Mesothelial cell of epicardium (in vitro differentiated cells): ENCODE measurements at places on chromosomes 2 and 18.

GRCh38 chr2:158953926-158954763, 14.3 kb upstream of the TANC1 start:
- DNase-seq: peak; percentile 83

DNA sequence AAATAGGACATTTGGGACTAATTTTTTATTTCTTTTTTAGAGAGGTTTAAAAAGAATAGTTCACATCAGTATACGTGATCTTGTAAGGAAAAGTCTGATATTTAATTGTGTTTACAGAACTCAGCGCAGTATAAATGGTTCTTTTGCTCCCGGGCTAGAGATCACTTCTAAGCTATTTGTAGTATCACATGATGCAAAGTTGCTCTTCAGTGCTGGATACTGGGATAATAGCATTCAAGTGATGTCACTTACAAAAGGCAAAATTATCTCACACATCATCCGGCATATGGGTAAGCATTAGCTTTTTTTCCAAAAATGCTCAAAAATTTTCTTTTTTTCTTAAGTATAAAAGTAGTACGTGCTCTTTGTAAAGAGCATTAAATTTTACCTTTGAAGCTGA, 37.4 kb upstream of the CYP20A1 start:
- DNase-seq: no peak

DNA sequence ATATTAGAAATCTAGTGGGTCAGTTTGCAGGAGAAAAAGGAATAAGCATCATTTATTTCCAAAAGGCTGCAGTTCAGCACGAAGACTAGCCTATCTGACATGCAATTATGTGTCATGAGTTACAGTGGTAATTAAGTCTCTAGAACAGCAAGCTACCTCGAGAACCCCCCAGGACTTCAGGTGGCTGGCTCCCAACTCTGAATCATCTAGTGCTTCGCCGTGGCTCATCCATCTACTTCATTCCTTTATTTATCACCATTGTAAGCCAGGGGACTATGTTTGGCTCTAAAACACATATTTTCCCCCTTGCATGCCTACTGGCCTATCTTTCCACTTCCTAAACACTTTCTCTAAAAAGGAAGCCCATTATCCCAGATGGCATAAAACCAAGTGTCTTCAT, 121.6 kb downstream of the TXNL1 start:
- DNase-seq: no peak

GRCh38 chr2:231341100-231341499, 54.4 kb upstream of the B3GNT7 start:
- DNase-seq: no peak

- DNase-seq: no peak
Observed at GRCh38 chr2:100422320-100423055, 5.0 kb upstream of the CHST10 start.

GRCh38 chr18:9756933-9757470, 48.9 kb downstream of the RAB31 start:
- no peak for DNase-seq

DNA sequence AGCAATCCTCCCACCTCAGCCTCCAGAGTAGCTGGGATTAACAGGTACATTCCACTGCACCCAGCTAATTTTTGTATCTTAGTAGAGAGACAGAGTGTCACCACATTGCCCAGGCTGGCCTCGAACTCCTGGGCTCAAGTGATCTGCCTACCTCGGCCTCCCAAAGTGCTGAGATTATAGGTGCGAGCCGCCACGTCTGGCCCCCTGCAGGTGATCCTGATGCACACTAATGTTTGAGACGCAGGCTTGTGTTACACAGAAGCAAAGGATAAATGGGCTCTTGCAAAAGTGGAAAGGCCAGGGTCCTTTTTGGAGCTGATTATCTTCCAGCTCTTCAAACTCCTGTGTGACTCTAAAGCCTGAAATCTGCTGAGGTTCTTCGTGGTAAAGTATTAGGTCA, 84.2 kb downstream of the TGFA start:
- DNase-seq: no peak

DNA sequence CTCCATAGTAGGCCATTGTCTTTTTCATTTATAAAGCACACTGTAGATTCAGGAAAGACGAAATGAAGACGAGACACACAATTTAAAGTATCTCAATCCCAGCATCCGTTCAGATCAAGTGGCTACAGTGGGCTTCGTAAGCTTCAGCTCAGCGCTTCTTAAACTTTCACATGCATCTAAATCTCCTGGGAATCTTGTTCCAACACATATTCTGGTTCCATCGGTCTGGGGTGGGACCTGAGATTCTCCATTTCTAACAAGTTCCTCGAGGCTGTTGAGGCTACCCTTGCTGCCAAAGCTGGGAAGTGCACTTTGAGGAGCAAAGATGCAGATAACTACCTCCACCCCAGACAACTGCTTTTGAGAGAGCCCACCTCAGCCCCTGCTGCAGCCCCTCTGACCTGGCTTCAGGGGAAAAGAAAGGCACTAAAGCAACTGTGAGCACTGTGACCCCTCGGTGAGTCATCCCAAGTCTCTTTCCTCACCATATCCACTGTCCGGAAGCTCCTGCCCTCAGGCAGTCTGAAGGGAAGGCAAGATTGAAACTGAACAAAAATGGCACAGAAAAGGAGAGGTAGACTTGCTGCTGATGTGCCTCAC, 201.1 kb upstream of the FBXO11 start:
- no peak for DNase-seq

DNA sequence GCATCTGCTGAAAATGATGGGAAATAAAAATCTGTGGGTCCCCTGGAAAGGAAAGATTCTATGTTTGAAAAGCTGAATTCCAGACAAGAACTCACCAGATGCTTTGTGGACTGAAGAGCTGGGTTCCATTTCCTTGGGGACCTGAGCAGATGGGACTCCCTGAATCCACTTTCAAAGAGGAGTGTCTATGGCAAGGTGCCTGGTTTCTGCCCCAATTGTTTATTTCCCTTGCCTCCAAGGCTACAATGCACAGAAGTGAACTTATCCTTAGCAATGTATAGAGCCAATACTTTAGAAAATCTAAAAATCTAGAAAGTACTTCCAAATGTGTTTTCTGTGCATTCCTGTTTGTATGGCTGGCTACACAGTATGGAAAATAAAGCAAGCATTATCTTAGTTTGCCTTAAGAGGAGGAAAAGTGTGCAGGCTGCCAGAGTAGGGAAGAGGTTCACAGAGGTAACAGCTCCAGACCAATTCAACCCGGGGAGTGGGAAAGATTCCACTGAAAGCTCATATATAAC, 420.5 kb downstream of the NRXN1 start:
- no peak for DNase-seq

GRCh38 chr2:157302492-157303099, 23.0 kb downstream of the ERMN start:
- no peak for DNase-seq

- no peak for DNase-seq
Observed at GRCh38 chr18:5462227-5462626, 81.6 kb downstream of the EPB41L3 start.

DNA sequence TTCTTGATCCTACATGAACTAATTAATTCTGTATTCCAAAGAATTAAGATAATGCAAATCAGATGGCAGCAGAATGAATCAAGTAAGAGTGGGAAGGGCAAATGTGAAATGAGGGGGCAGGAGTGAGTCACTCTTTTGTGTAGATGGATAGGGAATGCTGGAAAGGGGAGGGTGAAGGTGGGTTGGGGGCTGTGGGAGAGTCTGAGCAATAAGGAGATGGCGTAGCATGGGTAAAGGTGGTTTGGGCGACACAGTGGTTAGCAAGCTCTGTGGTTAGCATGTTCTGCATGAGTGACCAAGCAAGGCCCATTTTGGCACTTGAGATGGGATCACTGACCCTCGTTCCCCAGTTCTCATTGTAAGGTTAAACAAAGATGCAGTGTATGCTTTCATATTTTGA, 20.4 kb downstream of the GPD2 start:
- DNase-seq: no peak

- DNase-seq: no peak
Observed at GRCh38 chr2:20997953-20998722, 45.7 kb downstream of the APOB start.

- no peak for DNase-seq
Observed at GRCh38 chr2:202454536-202454935, 78.4 kb downstream of the BMPR2 start.

GRCh38 chr2:46535360-46535759, 56.0 kb downstream of the TMEM247 start:
- DNase-seq: no peak

- no peak for DNase-seq
Observed at GRCh38 chr2:64336171-64336570, 117.8 kb upstream of the LGALSL start.

DNA sequence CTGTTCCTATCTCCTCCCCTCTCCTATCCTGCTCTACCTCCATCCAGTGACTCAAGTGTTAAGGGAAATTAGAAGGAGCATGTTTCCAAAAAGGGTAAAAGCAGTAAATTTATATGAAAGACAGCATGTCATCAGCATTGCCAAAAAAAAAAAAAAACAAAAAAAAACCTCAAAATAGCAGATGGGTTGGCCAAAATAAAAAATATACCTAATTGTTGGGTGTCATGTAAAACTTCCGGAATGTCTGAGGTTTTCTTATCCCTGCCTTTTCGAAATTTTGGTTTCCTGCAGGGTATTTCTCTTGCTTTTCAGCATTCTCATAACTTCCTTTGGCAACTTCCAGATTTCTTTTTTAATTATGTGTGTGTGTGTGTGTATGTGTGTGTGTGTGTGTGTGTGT, 241.6 kb upstream of the FN1 start:
- DNase-seq: no peak

- no peak for DNase-seq
Observed at GRCh38 chr2:1563943-1564891, 151.0 kb downstream of the TPO start.

DNA sequence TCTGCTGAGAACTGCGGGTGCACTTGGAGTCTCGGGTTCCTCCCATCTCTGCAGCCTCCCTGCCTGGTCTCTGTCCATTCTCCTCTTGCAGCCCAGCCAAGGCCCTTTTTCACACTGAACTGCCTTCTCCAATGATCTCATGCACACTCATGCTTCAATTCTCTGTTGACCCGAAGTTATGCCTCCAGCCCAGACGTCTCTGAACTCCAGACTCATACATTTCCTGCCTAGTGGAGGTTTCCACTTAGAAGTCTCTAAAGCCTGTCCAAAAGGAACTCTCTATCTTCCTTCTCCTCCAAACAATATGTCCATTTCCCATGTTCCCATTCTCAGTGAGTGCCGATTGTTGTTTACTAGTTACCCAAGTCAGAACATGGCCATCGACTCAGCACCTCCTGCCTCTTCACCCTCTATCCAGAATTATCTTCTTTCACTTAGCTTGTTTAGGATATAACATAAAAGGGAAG, 155.2 kb downstream of the IRS1 start:
- no peak for DNase-seq

- no peak for DNase-seq
Observed at GRCh38 chr18:10414293-10414842, 40.1 kb upstream of the APCDD1 start.

GRCh38 chr18:24875286-24875685, 414.8 kb downstream of the HRH4 start:
- no peak for DNase-seq

DNA sequence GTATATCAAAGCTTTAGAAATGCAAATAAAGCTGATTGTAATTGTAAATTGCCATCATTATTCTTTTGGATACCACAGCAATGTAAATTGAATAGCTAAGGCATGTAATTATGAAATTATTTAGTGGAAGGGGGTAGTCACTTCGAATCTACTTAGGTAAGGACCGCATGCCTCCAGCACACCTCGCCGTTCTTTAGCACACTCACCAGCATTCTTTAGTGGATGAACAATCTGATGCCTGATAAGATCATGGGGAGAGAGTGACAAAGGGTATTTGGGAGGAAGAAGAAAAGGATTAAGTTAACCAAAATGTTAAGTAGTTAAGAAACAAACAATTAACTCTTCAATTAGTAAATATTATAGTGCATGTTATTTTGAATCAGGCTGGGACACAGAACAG, 46.4 kb upstream of the DSC1 start:
- no peak for DNase-seq

- no peak for DNase-seq
Observed at GRCh38 chr2:60172801-60173200, 380.7 kb downstream of the BCL11A start.

DNA sequence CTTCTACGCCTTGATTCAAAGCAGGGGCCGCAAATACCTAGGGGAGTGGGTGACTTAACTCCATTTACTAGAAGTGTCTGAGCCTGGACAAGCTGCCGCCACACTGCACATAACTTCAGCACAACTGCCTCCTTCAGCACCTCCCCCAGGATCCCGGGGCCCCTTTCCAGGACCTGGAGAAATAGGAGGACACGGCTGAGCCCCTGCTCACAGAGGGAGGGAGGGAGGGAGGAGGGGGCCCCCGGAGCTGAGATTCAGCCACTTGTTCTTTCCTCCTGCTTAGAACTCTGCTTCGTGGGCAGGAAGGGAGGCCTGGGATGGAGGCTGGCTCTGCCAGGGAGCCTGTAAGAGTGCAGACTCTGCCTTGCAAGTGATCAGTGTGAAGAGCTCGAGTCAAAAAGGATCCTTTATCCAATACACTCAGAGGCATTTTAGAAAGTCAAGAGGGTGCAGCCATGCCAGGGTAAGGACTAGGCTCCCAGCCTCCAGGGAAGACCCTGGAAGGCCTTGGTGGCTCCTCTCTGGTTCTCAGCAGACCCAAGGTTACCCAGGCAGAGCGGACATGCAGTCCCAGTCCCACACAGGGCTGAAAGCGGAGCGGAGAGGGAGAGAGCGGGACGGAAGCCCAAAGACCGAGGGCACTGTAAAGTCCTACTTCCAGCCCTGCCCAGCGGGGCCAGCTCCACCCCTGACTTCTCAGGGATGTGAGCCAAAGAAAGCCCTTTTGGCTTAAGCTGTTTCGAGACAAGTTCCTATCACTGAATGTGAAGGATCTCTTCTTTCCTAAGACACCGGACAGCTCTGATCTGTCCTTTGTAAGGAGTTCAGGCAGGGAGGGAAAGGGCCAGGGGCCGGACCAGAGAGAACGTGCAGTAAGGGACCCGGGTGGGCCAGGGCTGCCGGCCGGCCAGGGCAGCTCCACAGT, 8.6 kb upstream of the ARMC9 start:
- no peak for DNase-seq

DNA sequence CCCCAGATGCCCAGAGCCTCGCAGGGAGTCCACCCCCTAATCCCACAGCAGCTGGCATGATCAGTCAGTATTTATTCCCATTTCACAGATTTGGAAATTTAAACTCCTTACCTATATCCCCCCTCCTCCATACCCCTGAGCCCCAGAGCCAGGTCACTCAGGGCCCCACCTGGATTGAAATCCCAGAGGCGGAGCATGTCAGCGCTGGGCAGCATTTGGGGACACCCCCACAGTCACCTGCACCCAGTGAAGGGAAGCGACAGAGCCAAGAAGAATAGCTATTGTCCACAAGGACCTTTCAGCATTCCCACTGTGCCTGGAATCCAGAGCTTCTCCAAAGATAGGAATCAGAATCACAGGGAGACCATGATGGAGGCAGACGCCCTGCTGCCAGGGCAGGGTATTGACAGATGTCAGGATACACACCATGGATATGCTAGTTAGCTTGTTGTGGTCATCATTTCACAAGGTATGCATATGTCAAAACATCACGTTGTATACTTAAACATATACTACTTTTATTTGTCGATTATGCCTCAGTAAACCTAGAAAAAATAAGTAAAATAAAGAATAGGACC, 968 bp upstream of the ASTL start:
- DNase-seq: no peak

- DNase-seq: no peak
Observed at GRCh38 chr2:236916181-236916580, 169.5 kb upstream of the COPS8 start.

GRCh38 chr18:44309185-44309584, 371.5 kb upstream of the SETBP1 start:
- DNase-seq: no peak

GRCh38 chr2:160252900-160253299, 52.8 kb upstream of the ITGB6 start:
- DNase-seq: no peak

- no peak for DNase-seq
Observed at GRCh38 chr2:237353215-237353614, 60.7 kb downstream of the COL6A3 start.
